ENCODE measurements at places on chromosomes 5 and 9.

GRCh38 chr5:127084656-127085055 is 11.4 kb upstream of the C5orf63 start:
- DNase-seq, result no peak

GRCh38 chr9:129933185-129934040 is 98.2 kb downstream of the USP20 start:
- peak; percentile 66 for DNase-seq

GRCh38 chr9:13915591-13916301 is 398.2 kb downstream of the NFIB start:
- no peak for DNase-seq

- DNase-seq, result no peak
Observed at GRCh38 chr5:56837956-56838355, 22.6 kb downstream of the MAP3K1 start.

- DNase-seq, result no peak
Observed at GRCh38 chr5:73867345-73868335, 241.6 kb downstream of the ARHGEF28 start.

DNA sequence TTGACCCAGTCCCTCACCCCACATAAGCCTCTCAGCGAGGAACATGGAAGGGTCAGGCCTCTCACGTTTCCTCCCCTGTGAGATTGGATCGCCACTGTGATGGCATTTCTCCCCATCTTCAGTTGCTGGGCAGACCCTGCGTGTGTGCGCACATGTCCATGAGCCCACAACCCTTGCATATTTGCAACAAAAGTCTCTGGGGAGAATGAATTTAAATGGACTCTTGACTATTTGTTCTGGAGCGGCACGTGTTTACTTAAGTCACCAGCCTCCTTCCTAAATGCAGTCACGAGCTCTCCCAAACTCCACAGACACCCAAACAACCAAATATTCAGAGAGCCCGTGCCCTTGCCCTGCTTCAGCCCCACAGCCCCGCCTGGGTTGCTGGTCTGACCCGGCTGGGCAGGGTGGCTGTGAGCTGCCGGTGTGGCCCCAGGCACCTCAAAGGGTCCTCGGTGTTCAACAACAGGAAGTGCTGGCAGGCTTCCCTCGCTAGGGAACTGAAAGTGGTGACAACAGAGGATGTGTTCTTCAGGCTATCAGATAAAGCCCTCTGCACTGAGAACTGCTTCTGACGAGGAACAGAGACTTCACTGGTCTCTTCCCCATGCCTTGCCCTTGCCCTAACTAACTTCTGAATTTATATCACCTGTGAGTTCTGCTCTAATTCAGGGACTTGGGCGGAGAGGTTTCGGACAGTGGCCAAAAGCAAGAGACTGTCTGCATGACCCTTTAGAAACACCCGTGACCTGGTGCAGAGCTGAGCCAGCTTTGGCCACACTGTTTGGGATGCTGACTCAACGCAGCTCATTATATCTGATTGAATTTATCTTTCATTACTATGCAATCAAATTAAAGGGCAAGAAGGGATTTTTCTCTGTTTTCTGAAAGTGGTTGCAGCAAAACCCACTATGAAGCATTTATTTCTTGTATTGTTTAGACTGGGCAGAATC is 19.2 kb upstream of the CD180 start:
- no peak for DNase-seq

DNA sequence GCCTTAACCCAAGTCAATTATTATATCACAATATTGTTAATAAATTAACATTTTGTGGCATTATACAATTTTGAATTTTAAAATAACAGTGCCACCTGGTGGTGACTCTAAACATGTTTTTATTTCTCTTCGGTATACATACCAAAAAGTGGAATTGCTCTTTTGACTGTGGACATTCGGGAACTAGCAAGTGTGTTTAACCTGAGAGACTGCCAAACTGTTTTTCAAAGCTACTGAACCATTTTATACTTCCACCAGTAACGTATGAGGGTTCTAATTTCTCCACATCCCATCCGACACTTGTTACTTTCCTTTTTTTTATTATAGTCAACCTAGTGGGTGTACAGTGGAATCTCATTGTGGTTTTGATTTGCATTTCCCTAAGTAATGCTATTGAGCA is 18.3 kb upstream of the HSDL2 start:
- peak; percentile 67 for DNase-seq

- no peak for DNase-seq
Observed at GRCh38 chr5:131482617-131483016, 152.4 kb downstream of the RAPGEF6 start.

DNA sequence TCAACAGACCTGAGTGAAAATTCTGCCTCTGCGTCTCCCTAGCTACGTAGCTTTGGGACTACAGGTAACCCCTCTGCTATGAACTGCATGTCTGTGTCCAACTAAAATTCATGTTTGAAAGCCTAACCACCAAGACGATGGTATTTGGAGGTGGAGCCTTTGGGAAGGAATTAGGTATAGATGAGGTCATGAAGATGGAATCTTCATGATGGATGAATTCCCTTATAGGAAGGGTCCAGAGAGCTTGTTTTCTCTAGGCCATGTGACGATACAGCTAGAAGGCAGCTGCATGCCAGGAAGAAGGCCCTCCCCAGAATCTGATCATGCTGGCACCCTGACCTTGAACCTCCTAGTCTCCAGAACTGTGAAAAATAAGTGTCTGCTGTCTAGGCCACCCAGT is 296.4 kb downstream of the SLIT3 start:
- DNase-seq, result no peak

DNA sequence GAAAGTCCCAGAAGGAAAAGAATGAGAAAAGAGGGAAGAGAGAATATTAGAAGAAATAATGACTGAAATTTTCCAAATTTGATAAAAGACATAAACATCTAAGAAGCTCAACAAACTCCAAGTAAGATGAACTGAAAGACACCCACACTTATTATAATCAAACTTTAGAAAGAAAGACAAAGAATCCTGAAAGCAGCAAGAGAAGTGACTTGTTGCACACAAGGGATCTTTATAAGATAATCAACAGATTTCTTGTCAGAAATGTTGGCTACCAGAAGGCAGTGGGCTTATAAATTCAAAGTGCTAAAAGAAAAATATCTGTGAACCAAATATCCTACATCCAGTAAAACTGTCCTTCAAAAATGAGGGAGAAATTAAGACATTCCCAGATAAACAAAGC is 49.0 kb upstream of the FNIP1 start:
- DNase-seq, result no peak

DNA sequence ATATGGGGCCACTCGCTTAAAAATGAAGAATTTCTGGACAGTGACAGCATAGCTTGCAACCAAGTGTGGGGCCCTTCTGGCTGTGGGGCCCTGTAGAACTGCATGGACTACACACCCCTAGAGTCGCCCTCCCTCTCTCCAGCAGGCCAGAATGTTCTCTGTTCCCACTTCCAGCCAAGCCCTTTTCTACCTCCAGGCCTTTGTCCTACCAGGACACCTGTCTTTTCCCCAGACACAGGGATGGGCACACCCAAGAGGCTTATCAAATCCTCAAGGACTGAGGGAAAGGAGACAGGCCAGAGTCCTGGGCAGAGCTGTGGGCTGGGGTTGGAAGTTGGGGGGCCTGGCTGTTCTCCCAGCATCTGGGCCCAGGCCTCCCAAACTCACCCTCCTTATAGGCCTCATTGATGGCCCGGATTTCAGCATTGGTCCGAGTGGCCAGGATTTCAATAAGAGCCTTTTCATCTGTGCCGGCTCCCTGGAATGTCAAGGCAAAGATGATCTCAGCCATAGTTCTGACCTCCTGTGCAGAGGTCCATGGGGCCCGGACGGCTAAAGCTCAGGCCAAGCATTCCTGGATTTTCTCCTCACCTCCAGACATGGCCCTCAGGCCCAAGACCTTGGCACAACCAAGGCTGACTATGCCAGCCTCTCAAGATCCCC is 38.2 kb upstream of the TNIP1 start:
- DNase-seq, result no peak

DNA sequence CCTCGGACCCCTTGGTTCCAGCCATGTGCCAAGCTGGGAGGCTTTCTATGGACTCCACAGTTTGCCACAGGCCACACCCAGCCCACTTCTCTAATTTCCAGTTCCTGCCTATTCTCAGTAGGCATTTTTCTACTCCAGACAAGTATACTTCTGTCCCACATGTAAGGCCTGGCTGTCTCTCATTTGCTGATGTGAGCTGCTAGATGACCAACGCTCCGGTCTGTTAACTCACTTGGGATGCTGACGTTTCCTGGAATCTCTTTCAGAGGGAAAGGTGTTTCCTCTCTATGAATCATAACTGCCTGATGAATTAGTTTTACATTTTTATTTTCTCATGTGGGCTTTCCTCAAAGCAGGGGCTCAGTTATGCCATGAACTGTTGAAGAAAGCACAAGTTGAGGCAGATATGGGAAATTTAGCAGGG is 36.3 kb downstream of the ERGIC1 start:
- DNase-seq, result no peak

DNA sequence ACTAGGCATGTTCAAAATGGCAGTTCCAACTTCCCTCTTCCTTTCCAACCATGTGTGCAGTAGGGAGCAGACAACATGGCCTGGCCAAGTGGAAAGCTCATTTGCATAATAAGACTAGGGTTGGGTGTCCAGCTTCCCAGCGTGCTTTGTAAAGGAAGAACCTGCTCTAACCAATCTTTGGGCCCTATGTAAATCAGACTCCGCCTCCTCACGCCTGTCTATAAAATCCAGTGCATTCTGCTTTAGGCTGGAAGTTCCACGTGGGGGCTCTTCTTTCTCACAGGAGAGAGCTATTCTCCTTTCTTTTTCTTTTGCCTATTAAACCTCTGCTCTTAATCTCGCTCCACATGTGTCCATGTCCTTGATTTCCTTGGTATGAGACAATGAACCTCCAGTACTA is 83.4 kb downstream of the GCNT1 start:
- DNase-seq, result no peak

DNA sequence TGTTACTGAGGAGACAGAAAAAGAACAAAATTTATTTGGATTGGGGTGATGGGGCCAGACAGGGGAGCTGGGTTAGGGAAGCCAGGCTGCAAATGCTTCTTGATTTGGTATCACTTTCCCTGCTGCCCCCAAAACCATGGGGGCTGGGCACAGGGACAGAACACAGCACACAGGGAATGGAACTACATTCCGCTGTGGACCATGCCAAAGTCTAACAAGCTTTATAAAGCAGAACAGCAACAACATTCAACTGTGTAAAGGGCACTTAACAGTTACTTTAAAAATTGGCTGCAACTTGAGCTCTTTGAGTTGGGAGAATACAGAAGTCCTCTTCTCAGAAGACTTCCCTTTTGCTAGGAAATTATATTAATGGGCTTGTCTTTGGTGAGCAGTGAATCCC is 23.8 kb downstream of the C5orf58 start:
- DNase-seq, result no peak

- DNase-seq, result no peak
Observed at GRCh38 chr5:132607095-132607494, 50.3 kb downstream of the RAD50 start.

DNA sequence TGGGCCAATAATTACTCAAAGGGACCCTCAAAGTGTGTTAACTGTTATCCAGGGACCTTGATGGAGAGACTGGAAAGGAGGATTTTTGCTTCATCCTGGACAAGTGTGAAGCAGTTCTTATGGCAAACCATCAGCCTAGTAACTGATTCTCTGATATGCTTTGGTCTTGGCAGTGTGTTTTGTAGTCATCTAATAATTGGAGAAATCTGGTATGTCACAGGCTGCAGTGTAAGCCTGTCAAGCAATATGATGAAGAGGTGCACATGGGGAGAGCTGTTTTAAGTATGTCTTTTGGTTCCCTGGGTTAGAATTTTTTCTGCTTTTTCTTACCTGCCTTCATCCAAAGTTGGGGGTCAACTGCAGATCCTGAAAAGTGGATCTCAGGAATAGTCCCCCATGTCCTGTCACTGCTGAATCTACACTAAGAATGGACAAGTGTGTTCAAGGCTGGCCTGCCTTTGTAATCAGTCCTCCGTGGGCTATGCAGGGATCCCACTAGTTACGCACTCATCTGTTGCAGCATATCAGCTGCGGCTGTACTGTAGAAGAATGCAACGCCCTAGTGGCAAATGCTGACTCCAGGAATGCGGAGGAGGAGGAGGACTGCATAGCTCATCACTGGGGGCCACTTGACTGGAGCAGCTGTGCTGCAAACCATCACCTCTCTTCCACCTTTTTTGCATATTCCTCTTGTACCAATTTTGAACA is 1.9 kb downstream of the SPTAN1 start:
- peak; percentile 63 for DNase-seq

DNA sequence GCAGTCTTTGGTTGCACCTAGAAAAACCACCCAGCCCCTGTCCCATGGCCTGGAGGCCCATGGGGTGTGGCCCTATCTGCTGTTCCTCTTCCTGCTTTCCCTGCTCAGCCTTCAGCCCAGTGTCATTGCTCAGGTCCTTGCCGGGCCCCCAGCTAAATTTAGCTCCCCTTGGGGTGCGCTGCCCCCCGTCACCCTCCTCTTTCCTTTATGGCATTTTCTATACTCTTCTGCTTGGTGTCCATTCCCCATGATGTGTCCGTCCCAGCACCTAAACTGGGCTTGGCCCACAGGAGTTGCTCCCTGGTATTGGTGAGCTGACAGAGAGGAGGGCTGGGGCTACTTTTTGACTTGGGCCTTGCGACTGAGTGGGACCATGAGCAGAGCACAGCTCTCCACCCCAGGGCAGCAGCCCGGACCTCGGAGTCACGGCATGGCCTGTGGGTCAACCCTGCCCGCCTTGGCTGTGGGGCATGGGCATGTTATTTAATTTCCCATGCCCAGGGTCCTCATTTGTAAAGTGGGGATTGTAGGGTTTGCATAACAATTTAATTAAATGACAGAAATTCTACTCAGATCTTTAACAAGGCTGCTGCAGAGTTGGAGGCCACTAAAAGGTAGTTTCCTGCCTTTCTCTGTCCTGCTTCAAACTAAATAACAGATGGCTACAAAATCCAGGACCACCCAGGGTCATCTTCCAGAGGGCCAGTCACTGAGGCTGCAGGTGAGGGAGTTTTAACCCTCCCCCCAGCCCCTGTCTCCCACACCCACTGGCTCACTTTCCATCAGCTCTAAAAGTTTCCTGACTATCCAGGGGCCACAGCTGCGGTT is 98.2 kb downstream of the DAP start:
- DNase-seq, result no peak

- no peak for DNase-seq
Observed at GRCh38 chr5:79416499-79416898, 97.4 kb downstream of the HOMER1 start.

DNA sequence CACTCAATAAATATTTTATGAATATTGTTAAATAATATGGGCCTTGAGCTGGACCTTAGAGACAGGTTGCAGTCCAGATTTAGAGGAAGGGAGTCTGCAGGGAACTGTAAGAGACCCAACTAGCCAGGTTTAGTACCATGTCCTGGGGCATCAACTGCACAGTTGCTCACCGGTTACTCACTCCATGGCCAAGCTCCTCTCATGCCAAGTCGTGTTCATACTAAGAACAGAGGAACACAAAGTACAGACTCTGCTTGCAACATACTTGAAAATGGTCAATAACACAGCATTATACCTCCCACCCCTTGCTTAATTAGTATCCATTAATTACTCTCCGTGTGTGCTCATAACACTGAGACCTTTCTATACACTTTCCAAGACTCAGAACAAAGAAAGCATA is 317.6 kb upstream of the PIK3R1 start:
- DNase-seq, result no peak

- no peak for DNase-seq
Observed at GRCh38 chr9:114538241-114538640, 33.0 kb upstream of the WHRN start.

- peak; percentile 36 for DNase-seq
Observed at GRCh38 chr5:26482810-26483375, 555.5 kb downstream of the CDH9 start.

- DNase-seq, result no peak
Observed at GRCh38 chr9:130660326-130660682, 4.1 kb upstream of the PRDM12 start.

Measured in cerebellar cortex (tissue), 1 donor.